T-cell (primary cell): ENCODE measurements at places on chromosomes 1 and 21. TPM values are rescaled to one million over a fixed set of nuclear protein-coding genes. Genes with fewer than 3 reads are reported as not detected.
A peak's percentile ranks its signal among the peaks of the same experiment; 100 is the strongest.

The ANKRD45 gene
- not detected for total RNA-seq

The SON gene
- total RNA-seq: 380 TPM

The PTPN7 gene
- total RNA-seq: 124 TPM

- no peaks in the 10 kb centered on the region for H3K4me1 ChIP-seq
- DNase-seq: no peak
- no peak overlapping the region for H3K4me3 ChIP-seq
- no peaks in the 10 kb centered on the region for H3K36me3 ChIP-seq
- no peak overlapping the region for H3K27ac ChIP-seq
- no peaks in the 10 kb centered on the region for H3K27me3 ChIP-seq
Observed at GRCh38 chr21:29423099-29423870, 124.6 kb downstream of the BACH1 start.

DNA sequence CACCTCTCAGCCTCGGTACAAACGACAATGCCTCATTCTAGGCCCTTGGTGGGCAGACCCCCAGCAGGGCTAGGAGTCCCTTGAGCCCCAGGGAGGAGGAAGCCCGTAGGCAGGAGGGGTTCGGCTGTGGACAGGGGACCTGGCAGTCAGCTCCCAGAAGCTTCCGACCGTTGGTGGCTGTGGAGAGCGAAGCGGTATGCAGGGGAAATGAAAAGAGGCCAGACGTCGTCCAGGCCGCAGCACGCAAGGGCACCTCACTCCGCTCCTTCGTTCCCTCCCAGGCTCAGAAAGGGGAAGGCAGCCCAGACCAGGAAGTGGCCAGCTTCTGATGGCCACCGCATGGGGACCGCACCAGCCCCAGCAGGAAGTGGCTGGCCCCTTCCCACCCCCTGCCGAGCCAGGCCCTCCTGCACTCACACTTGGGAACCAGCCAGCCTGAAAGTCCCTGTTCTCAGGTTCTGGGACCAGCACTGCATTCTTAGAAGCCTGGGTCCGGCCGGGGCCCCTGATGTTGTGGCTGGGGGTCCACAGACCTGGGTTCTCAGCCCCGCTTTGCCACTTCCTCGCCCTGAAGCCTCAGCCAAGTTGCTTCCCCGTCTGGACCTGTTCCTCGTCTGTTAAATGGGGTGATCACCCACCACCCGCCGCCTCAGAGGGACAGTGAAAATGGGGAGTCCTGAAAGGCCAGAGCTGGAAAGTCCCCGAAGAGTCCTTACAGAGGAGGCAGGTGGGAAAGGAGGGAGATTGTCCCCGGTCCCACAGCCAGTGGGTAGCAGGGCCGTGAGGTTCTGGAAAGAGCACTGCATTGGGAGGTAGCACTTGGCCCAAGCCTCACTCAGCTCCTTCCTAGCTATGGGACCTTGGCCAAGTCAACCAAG, 104.0 kb upstream of the RUNX3 start:
- H3K4me3 ChIP-seq: no peak overlapping the region
- peak overlapping the region; percentile 94 for H3K27ac ChIP-seq
- peak; percentile 28 for DNase-seq
- H3K4me1 ChIP-seq: peaks cover 37% of the 10 kb centered on the region
- H3K36me3 ChIP-seq: no peaks in the 10 kb centered on the region
- H3K27me3 ChIP-seq: no peaks in the 10 kb centered on the region

DNA sequence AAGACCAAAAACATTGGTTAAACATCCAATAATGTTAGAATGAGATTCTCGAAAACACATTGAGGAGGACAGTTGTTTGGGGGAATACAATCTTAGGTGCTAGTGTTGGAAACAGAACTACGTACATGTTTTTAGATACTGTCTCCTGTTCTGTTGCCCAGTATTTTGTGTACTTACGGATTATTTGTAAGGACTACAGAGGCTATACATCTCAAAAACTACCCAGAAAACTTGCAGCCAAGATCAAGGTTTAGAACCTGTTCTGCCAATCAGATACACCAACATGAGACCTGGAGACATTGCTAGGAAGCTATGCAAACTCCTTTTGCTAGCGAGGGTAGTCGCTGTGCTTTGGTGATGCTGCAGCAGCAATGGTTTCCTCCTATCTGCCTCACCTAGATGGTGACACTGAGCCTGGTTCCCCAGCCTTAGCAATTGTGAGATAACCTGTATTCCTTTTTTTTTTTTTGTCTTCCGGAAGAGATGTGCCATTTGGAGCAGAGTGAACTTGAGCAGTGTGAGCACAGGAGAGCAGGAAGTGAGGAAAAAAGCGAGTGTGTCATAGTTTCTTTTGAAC, 21.8 kb downstream of the YBX1 start:
- H3K4me1 ChIP-seq: no peaks in the 10 kb centered on the region
- H3K4me3 ChIP-seq: no peak overlapping the region
- peaks cover 5% of the 10 kb centered on the region for H3K36me3 ChIP-seq
- no peaks in the 10 kb centered on the region for H3K27me3 ChIP-seq
- no peak for DNase-seq
